Neural progenitor cell (in vitro differentiated cells): ENCODE measurements at places on chromosomes 7 and 10. TPM values are rescaled to one million over a fixed set of nuclear protein-coding genes. Genes with fewer than 3 reads are reported as not detected.
A peak's percentile ranks its signal among the peaks of the same experiment; 100 is the strongest.

GRCh38 chr7:64914557-64914956, 11.5 kb downstream of the ZNF273 start:
- H3K27ac ChIP-seq = no peak overlapping the region
- peaks cover 22% of the 10 kb centered on the region for H3K36me3 ChIP-seq
- no peak overlapping the region for H3K4me3 ChIP-seq
- no peaks in the 10 kb centered on the region for H3K4me1 ChIP-seq
- DNase-seq = no peak
- no peaks in the 10 kb centered on the region for H3K27me3 ChIP-seq

DNA sequence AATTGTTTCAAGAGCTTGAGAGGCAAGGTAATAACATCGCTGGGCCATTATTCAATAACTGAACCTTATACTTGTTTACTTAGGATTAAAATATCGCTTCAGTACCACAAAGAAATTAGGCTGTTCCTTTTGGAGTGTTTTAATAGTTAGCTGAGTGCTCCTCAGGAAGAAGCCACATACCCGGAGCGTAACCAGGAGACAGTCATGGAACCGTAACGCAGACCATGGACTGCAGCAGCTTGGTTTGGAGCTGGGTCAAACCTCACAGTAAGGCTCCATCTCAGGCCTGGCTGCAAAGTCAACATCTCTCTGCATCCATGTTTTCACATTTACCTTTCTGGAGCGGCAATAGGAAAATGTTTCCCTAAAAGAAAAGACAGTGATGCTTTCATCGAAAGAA, 599.0 kb downstream of the TNS3 start:
- no peaks in the 10 kb centered on the region for H3K4me1 ChIP-seq
- H3K36me3 ChIP-seq = no peaks in the 10 kb centered on the region
- DNase-seq = no peak

DNA sequence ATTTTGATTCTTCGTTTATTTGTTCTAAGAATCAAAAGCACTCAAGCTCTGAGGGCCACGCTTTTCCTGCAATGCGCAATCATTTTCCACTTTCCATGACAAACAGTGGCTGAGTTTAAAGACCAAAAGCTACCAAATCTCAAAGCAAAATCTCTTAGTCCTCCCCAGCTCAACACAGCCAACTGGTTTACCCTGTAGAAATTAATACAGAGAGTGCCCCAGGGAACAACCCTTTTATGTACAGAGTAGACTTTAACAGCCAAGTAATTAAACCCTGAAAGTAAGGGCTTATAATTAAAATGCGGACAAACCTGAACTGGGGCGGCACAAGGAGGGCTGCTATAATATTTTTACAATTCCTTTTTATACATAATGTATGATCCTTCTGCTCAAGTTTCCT, 53.2 kb downstream of the FAM53B start:
- no peak for DNase-seq
- H3K4me3 ChIP-seq = no peak overlapping the region
- no peaks in the 10 kb centered on the region for H3K27me3 ChIP-seq
- H3K4me1 ChIP-seq = peaks cover 19% of the 10 kb centered on the region

- peaks cover 9% of the 10 kb centered on the region for H3K4me1 ChIP-seq
- H3K27ac ChIP-seq = no peak overlapping the region
- no peaks in the 10 kb centered on the region for H3K27me3 ChIP-seq
- DNase-seq = no peak
- H3K36me3 ChIP-seq = no peaks in the 10 kb centered on the region
Observed at GRCh38 chr10:36559412-36560400, 565.7 kb upstream of the ANKRD30A start.

Gene ZNF365
- total RNA-seq = 0.26 and 0.28 TPM in 2 replicates

DNA sequence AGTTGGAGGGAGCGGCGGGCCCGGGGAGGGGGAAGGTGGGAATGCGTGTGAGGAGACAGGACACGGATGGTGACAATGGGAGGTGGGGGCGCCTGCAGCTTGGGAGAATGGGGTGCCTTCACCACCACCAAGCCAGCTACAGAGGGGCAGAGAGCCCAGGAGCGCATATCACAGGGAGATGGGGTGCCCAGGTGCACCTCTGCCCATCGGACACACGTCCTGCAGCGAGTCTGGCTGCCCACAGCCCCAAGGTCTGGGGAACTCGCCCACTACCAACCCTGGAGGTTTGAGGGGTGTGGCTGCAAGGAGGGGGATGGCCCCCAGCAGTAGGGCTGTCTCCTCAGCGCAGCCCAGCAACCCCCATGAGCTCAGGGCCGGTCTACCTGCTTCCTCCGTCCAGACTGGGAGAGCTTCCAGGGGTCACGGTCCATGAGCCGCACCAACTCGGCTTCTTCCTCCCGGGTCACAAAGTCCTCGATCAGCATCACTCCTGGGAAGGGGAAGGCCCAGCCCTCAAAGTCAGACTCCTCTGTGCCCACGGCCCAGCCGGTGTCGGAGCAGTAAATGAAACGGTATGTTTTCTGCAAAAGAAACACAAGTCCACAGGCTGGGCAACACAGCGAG, 5.3 kb downstream of the ALKBH4 start:
- H3K27ac ChIP-seq = no peak overlapping the region
- DNase-seq = no peak
- no peak overlapping the region for H3K4me3 ChIP-seq
- no peaks in the 10 kb centered on the region for H3K36me3 ChIP-seq

- no peak overlapping the region for H3K4me3 ChIP-seq
- peaks cover 9% of the 10 kb centered on the region for H3K27me3 ChIP-seq
- H3K4me1 ChIP-seq = no peaks in the 10 kb centered on the region
- no peak overlapping the region for H3K27ac ChIP-seq
- H3K36me3 ChIP-seq = no peaks in the 10 kb centered on the region
Observed at GRCh38 chr10:1240341-1240775, 184.2 kb downstream of the WDR37 start.

GRCh38 chr7:33195264-33195663, 65.9 kb downstream of the BBS9 start:
- no peak overlapping the region for H3K27ac ChIP-seq
- H3K4me3 ChIP-seq = no peak overlapping the region
- DNase-seq = no peak
- no peaks in the 10 kb centered on the region for H3K4me1 ChIP-seq
- no peaks in the 10 kb centered on the region for H3K36me3 ChIP-seq

Gene PGAM2
- 11.2 and 11.3 TPM in 2 replicates for total RNA-seq

Gene JAKMIP3
- 0.31 and 0.37 TPM in 2 replicates for total RNA-seq

DNA sequence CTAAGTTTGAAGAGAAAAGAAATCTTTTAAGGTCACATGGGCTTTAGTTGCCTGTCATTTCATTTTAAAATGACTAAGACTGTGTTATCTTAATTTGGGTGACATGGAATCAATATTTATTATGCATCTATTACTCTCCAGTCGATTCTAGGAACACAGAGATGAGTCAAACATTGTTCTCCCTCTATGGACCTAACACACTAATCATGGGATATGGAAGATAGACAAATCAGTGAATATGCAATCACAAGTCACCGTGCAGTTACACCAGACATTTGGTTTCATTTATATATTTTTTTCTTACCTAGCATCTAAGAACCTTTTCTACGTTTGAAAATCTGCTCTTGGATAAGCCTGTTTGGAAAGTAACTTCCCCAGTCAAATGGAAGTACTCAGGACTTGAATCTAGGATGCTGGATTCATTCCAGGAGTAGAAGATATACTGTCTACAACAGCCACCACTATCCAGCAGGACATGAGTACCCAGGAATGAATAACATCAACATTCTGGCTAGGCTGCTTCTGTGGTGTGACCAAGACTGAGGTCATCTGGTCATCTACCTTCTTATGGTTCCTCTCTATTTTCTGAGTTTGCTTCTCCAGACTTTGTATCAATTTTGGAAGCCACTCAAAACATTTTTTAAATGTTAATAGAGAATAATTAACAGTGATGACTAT, 902.9 kb upstream of the LRRN3 start:
- no peak for DNase-seq
- H3K4me1 ChIP-seq = no peaks in the 10 kb centered on the region
- H3K27me3 ChIP-seq = no peaks in the 10 kb centered on the region
- H3K4me3 ChIP-seq = no peak overlapping the region
- H3K36me3 ChIP-seq = no peaks in the 10 kb centered on the region

DNA sequence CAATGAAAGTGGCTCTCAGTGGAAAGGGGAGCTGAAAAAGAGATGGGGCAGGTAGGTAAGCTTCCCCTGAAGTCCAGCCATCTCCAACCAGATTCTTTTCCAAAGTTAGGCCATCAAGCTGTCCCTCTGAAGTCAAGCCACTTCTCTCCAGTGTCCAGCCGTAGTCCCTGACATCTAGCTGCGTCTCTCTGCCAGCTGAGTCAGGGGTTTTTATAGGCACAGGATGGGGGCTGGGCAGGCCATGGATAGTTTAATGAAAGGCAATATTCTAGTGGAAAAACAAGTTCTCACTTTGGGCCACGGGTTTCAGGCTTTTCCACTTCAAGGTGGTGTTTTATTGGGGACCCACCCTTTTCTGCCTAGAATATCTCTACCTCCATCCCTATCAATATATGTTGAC, 36.8 kb downstream of the AVL9 start:
- H3K4me3 ChIP-seq = no peak overlapping the region
- H3K36me3 ChIP-seq = no peaks in the 10 kb centered on the region
- H3K4me1 ChIP-seq = no peaks in the 10 kb centered on the region
- no peak for DNase-seq
- no peak overlapping the region for H3K27ac ChIP-seq
- no peaks in the 10 kb centered on the region for H3K27me3 ChIP-seq

Gene MAT1A
- total RNA-seq = 0.19 TPM in 1 of 2 replicates, not detected in the other

DNA sequence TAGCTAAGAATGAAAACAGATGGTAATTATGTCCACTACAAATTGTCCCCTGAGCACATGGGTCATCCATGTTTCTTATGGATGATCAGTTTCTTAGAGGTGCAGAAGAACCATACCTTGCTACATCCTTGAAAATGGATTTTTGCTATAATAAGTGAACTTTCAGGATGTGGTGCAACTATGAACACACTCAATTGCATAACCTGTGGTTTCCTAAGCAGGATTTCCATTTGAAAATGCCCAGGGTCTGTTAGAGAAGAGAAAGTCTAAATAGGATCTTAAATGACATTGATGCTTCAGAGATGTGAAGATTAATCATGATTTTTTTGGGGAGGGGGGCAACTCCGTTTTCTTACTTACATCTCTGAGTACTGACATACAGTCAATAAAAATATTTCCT, 39.6 kb upstream of the CACNB2 start:
- no peaks in the 10 kb centered on the region for H3K27me3 ChIP-seq
- no peak overlapping the region for H3K4me3 ChIP-seq
- DNase-seq = no peak
- H3K36me3 ChIP-seq = no peaks in the 10 kb centered on the region

- H3K4me1 ChIP-seq = no peaks in the 10 kb centered on the region
- no peaks in the 10 kb centered on the region for H3K27me3 ChIP-seq
- no peak for DNase-seq
- H3K36me3 ChIP-seq = no peaks in the 10 kb centered on the region
- no peak overlapping the region for H3K4me3 ChIP-seq
Observed at GRCh38 chr10:65907199-65907712, 1018.6 kb upstream of the LRRTM3 start.

DNA sequence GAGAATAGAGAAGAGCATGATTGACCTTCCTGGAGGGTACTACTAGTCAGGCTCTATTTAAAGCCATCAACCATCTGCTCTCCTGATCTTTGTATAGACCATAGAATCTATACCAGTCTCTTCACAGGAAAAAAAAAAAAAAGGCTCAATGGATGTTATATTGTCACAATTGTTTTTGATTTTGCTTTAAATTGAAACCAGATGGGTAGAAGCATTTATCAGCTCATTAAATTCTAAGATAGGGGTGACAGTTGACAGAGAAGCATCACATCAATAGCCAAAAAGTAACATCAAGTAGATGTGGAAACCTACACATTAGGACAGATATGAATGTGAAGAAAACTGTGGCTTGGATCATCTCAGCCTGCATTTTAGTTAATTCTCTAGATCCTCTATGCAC, 558.9 kb upstream of the MBL2 start:
- H3K27ac ChIP-seq = no peak overlapping the region
- no peaks in the 10 kb centered on the region for H3K36me3 ChIP-seq
- no peak for DNase-seq
- no peaks in the 10 kb centered on the region for H3K4me1 ChIP-seq
- H3K4me3 ChIP-seq = no peak overlapping the region

DNA sequence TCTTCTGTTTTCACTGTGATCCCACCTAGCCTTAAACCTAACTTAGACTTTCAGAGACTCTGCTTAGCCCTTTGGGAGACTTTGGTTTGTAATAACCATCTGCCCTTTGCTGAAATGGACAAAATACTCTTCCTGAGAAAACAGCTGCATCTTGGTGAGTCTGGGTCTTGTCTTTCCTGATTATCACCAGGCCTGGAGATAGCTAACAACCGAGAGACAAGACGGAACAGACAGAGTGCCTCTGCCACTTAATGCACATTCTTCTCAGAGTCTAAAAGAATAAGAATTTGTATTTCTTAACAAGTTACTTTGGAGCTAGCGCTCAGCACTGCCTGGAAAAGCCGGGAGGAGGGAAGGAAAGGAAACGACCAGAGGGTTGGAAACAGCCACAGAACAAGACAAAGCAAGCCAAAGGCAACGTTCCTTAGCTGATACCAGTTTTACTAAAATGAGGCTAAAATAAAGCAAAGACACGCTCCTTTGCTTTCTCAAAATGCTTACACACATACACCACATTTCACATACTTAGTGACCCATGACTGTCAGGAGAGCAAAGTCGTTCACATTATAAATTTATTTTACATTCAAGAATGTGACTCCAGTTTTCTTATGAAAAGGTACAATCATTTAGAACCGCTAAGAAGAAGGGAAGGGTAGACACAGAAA, 70.3 kb upstream of the DGKI start:
- H3K27me3 ChIP-seq = no peaks in the 10 kb centered on the region
- H3K4me1 ChIP-seq = no peaks in the 10 kb centered on the region
- H3K27ac ChIP-seq = no peak overlapping the region
- no peak for DNase-seq
- H3K4me3 ChIP-seq = no peak overlapping the region

- H3K36me3 ChIP-seq = no peaks in the 10 kb centered on the region
- peak overlapping the region; percentile 95 for H3K27ac ChIP-seq
- peaks cover 94% of the 10 kb centered on the region for H3K4me1 ChIP-seq
Observed at GRCh38 chr10:113130014-113130641, 180.1 kb downstream of the TCF7L2 start.

Gene CCDC71L
- 23.5 and 23.8 TPM in 2 replicates for total RNA-seq

Gene R3HCC1L
- 21.7 and 26.8 TPM in 2 replicates for total RNA-seq

DNA sequence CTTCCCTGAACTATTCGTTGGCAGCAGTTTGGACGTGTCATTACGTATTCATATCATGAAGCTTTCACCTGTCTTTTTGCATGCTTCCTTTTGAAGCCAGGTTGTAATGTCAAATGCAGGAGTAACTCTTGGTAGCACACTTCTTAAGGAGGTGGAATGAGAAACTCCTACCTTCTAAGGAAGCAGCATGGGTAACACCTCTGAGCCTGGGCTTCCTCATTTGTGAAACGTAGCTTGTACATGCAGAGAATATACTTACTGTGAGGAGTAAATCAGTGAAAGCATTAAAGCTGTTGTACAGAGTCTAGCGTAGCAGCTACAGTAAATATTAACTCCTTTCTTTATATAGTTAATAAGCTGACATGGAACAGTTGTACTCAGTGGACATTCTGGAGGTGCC, 21.1 kb downstream of the CUL1 start:
- H3K27me3 ChIP-seq = no peaks in the 10 kb centered on the region
- H3K4me3 ChIP-seq = no peak overlapping the region
- no peaks in the 10 kb centered on the region for H3K36me3 ChIP-seq
- H3K27ac ChIP-seq = no peak overlapping the region
- peaks cover 26% of the 10 kb centered on the region for H3K4me1 ChIP-seq
- no peak for DNase-seq

GRCh38 chr7:103988468-103989199, 824 bp downstream of the RELN start:
- H3K4me1 ChIP-seq = peaks cover 3% of the 10 kb centered on the region
- peak overlapping the region; percentile 45 for H3K4me3 ChIP-seq
- H3K27ac ChIP-seq = no peak overlapping the region
- peak; percentile 24 for DNase-seq
- no peaks in the 10 kb centered on the region for H3K36me3 ChIP-seq
- peaks cover 98% of the 10 kb centered on the region for H3K27me3 ChIP-seq

Gene PPRC1
- 11.7 and 15.4 TPM in 2 replicates for total RNA-seq
